Cortex of kidney (tissue), 1 donor: ENCODE measurements at places on chromosomes 6 and 20.

GRCh38 chr6:94698773-94699172 is 878.6 kb upstream of the MANEA start:
- no peak for DNase-seq

GRCh38 chr6:143258945-143259344 is 191.6 kb downstream of the ADAT2 start:
- no peak for DNase-seq

- DNase-seq = no peak
Measured at GRCh38 chr6:21450149-21450548, 143.4 kb upstream of the SOX4 start.

GRCh38 chr6:133892813-133893691 is 4.1 kb downstream of the TCF21 start:
- no peak for DNase-seq

GRCh38 chr20:41425180-41425884 is 58.7 kb upstream of the EMILIN3 start:
- no peak for DNase-seq

DNA sequence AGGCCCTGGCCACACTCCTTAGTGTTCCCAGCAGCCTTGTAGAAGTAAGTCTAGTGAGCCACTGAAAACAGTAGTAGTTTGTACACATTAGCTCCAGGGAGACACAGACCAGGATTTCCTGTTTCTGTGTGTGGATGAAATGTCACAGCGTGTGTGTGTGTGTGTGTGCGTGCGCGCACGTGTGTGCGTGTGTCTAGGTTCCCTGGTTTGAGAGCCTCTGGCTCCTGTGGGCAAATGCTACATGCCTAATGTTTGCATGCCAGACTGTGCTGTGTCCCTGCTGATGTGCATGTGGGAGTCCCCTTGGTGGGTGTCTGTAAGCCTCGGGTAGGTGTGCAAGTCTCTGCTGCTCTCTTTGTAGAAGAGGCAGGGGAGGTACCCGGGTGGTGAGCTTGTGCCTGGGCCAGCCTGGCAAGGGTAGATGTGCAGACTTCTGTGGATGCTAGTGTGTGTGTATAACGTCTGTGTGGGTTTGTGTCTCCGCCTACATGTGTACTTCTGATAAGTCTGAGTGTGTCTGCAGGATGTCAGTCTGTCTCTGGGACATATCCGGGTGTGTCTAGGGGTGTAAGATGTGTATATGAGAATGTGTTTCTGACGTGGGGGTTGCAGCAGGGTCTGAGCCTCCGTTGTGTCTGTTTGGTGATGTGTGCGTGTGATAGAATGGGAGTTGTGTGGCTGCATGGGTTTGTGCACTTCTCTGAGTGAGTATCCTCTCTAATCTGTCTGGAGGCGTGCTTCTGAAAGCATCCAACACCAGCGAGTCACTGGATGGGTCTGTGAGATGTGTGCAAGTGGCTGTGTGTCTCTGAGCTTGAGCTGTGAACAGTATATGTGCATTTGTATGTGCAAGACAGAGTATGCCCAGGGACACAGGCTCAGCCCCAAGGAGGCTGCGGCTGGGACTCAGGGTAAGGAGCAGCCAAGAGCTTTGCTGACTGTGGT is 19.0 kb upstream of the TLDC2 start:
- no peak for DNase-seq

DNA sequence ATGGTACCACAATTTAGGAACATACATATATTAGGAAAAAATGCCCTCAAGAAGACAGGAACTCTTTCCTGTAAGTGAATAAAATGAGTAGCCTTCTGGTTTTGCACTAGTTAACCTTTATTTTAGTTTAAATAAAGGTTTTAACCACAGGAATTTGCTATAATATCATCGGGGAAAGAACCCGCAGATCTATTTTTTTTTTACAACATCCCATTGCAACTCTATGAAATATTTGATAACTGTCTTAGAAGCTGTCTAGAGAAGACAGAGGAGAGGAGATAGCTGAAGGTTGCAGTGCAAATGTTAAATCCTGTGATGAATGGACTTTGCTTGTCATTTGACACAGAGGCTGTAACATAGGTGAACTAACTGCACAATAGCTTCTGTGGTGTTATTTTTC is 69.5 kb downstream of the TINAG start:
- no peak for DNase-seq

DNA sequence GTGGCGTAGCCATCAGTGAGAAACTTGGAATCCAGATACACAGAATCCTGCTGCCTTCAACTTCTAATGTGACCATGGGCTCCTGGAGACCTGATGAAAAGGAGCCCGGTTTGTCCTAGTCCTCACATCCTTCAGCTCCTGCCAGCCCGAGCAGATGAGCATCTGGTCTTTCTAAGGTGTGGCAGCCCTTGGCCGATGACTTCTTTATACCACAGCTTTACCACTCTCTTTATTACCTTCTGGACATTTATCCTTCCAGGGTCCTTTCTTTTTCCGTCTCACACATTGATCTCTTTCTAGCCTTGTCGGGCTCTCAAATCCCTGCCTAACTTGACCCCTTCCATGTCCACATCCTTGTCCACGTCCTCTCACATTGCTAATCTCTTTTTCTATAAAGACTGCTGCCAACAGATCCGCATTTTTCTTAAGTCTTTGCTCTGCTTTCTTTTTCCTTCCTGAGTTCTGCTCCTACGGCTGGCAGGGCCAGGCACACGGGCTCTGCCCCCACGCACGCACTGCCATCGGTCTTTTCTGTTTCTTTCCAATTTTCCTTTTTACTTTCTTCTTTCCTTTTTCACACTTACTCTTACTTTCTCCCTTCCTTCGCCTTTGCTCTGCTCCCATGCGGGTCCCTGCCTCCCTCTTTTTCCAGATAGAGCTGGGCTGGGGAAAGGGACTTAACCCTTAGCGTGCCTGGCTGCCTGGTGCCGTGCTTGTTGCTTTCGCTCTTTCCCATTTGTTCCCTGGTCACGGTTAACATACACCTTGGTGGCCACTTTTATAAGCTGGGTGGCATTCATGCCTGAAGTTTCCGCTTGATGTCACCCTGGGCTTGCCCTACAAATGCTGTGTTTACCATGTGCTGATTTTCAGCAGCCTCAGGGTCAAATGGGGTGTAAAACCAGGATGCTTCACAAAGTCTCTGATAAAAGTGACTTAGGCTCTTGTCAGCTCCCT is 9.4 kb upstream of the GMPR start:
- DNase-seq = no peak

- no peak for DNase-seq
Measured at GRCh38 chr6:1806935-1807334, 197.2 kb downstream of the FOXC1 start.

- no peak for DNase-seq
Measured at GRCh38 chr6:116996842-116997241, 119.8 kb downstream of the RFX6 start.

DNA sequence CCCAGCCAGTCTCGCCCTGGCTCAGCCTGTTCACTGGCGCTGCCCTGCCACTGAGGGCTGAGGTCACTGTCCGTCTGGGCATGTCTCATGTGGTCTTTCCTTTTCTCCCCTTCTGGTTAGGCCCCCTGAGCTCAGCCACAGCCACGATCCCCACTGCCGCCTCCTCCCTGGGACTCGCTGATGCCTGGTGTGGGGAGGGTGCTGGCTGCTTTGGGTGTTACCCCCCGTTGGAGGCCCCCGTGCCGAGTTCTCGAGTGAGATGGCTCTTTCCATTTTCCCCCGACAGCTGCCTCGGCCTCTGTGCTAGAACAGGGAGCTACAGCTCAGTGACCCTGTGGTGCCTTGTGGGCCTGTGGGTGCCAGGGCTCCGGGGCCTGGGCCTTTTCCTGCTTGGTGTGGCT is 14.9 kb upstream of the TCFL5 start:
- no peak for DNase-seq
